T-cell (primary cell): ENCODE measurements at places on chromosomes 7 and 10. TPM values are rescaled to one million over a fixed set of nuclear protein-coding genes. Genes with fewer than 3 reads are reported as not detected.

The TMEM120A gene
- total RNA-seq, result 38.5 TPM

The PLEKHA8 gene
- total RNA-seq, result 9.9 TPM

The INPP5A gene
- 22.2 TPM for total RNA-seq

The ACTR3C gene
- total RNA-seq, result 10.4 TPM

The VSTM2A gene
- not detected for total RNA-seq

The PRKCQ gene
- total RNA-seq, result 67.2 TPM

The ST8SIA6 gene
- 3.2 TPM for total RNA-seq

The LRRC61 gene
- total RNA-seq, result 16.6 TPM

The PDK4 gene
- 0.67 TPM for total RNA-seq

The TFR2 gene
- 8.7 TPM for total RNA-seq

The KEL gene
- 0.70 TPM for total RNA-seq

The PROSER2 gene
- 4.0 TPM for total RNA-seq

The ZNF804B gene
- not detected for total RNA-seq

The MYL10 gene
- total RNA-seq, result not detected

The FANK1 gene
- not detected for total RNA-seq

The ZNF800 gene
- total RNA-seq, result 67.8 TPM

The HOXA11 gene
- total RNA-seq, result not detected

The PPP1R9A gene
- not detected for total RNA-seq

The RRP12 gene
- total RNA-seq, result 33.5 TPM

The UTF1 gene
- total RNA-seq, result not detected

The GBX1 gene
- total RNA-seq, result not detected

The HMX2 gene
- total RNA-seq, result not detected

The COL26A1 gene
- total RNA-seq, result not detected

The COL13A1 gene
- total RNA-seq, result not detected

The FERD3L gene
- total RNA-seq, result not detected

The EIF3B gene
- total RNA-seq, result 169 TPM

The KCNIP2 gene
- 3.2 TPM for total RNA-seq

The HTR7 gene
- 0.07 TPM for total RNA-seq

The GIMAP8 gene
- total RNA-seq, result 52.8 TPM

The GFRA1 gene
- 0.03 TPM for total RNA-seq

The LEP gene
- total RNA-seq, result not detected

The ITGA8 gene
- total RNA-seq, result not detected

The KIAA1549 gene
- 0.16 TPM for total RNA-seq

The AMPH gene
- not detected for total RNA-seq

The LMBR1 gene
- total RNA-seq, result 94.8 TPM

The AOAH gene
- 14.0 TPM for total RNA-seq

The LRCH4 gene
- 377 TPM for total RNA-seq

The FAM180A gene
- total RNA-seq, result not detected

The PSD gene
- 11.8 TPM for total RNA-seq

The MSMB gene
- total RNA-seq, result not detected

The RGR gene
- total RNA-seq, result not detected
